ACHN (cell line): ENCODE measurements at places on chromosomes 1 and 21.

DNA sequence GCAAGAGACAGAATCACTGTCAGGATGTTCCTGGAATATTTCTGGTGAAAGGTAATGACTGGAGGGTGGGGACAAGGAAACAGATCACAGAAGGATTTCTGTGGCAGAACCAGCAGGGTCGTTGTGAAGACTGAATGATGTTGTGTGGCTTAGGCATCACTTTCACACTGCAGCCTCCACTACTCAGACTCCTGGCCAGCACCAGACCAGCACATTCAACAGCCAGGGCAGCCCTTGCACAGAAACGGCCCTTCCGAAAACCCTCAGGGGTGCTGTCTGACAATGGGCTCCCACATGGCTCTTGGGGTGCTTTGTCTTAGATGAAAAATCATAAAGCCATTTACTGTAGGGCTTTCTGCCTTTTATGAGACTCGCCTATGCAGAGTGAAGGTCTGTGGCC is 3.8 kb upstream of the RAB7B start:
- DNase-seq = no peak

DNA sequence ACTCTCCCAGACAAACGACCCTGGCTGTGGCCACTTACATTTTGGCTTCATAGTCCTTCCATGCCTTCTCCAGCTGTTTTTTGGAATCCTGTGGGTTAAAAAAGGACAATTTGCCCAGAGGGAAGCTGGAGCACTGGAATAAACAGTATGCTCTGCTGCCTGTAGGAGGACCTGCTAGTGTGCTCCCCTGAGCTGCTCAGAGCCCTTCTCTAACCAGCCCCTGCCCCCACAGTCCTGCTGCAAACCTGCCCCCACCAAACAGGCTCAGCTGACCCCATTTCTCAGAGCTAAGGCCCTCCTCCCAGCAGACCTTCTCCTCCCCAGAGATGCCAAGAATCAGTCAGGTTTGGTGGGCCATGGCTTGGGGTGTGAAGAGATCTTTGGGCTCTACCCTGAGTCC is 26.9 kb upstream of the TCEA3 start:
- DNase-seq = no peak

DNA sequence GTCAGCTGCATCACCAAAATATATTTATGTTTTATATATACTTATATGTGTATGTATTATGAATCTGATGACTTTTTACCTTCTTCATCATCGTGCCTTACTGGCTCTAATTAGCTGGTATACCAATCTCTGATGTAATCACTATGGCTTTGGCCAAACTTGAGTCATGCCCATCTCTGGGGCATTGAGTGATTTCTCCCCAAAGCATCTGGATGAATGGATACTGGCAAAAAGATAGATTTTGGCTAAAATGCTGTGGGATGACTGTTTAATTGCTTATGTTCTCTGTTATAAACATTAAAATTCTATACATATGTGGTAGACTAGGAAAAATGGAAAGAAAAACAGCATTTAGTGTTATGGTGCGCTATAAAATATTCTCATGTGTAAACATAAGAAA is 19.6 kb downstream of the CDKN2C start:
- no peak for DNase-seq

DNA sequence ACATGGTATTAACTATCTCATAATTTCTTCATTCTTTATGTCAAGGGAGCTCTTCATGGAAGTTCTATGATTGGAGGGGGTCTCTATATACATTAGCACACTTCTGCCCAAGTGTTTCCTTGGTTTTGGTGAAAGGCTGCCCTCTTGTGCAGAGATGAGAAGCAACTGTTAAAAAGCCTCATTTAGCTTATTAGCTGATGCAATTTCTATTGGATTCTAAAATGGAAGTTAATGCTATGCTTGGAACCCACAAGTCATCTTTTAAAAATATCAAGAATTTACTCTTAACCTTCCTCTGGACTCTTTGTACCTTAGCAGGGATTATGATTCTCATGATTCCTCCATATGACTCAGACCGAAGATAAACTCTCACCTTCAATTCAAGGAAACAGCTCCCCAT is 328.9 kb downstream of the PTBP2 start:
- DNase-seq = peak; percentile 43

DNA sequence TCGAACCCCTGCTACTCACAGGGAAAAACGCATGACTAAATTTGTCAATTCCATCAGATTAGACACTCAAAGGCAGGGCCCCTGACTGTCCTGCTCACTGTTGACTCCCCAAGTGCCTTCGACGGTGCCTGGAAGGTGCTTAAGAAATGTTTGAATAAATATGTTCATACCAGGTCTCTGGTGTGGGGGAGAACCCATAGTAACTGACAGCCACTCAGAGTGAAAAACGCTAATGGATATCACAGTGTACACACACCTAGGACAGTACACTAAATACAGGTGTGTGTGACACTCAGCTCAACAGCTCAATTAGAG is 39.7 kb upstream of the WASF2 start:
- DNase-seq = no peak

- no peak for DNase-seq
These were observed 1.3 kb downstream of the PRDM2 start for GRCh38 chr1:13701271-13701640.

- no peak for DNase-seq
These were observed 58.7 kb downstream of the TRABD2B start for GRCh38 chr1:47938520-47938919.

DNA sequence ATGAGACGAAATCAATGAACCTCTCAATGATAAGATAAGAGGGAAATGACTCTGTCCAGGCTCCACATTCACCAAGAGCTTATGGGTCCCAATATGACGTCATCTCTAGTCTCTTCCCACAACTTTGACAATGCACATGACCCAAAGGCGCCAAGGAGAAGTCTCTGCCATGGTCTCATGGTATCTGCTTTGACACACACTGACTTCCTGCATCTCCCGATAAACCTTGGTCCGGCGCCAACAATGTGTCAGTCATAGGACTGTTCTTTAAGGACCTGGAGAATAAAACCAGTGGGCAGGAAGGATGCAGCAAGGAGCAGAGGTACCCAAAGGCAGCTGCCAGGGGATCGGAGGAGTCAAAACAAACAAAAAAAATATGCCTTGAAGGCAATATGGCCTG is 46.9 kb upstream of the TMEM51 start:
- DNase-seq = no peak

- DNase-seq = no peak
These were observed 589.0 kb downstream of the USP25 start for GRCh38 chr21:16318651-16319300.

DNA sequence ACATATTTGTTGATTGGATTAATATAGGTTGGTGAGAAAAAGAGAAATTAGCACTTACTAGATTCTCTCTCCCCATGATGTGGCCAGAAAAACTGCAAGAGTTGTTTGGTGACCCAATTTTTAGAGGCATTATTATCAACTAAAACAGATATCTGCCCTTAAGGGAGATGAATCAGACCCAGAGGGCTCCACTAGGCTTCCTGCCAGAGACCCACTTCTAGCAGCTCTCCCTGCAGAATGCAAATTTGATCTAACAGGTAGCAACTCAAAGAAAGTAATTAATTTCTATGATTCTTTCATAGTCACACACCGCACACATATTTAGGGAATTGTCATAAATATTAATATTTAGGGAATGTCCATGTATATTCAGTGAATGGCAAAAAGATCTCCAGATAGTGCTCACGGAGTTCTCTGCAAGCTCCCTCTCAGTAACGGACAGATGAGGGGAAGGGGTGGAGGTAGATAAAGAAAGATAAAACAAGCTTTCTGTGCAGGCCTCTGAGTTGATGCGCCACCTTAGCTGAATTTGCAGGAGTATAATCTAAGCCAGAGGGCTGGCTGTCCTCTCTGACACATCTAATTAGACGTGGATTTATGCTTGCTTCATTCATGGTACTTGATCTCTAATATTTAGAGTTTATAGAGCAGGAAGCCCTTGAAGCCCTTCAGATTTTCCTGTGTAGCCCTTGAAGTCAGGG is 84.1 kb upstream of the CCDC190 start:
- DNase-seq = no peak

DNA sequence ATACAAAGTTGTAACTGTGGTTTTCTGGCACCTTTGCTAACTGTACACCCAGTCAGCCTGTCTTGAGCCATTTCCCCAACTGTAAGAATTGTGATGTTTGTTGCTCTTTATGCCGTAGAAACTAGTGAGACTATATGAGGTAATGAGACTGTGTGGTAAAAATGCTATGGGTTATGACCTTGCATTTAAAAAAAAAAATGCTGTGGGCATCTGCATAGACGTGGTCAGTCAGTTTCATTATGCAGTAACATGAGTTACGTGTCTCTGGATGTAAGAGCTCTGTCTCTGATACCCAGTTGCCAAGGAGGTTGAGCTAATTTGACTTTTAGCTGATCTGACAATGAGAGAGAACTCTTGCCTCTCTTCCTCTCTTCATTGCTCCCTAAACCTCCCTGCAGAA is 80.6 kb upstream of the LAMC2 start:
- DNase-seq = no peak

DNA sequence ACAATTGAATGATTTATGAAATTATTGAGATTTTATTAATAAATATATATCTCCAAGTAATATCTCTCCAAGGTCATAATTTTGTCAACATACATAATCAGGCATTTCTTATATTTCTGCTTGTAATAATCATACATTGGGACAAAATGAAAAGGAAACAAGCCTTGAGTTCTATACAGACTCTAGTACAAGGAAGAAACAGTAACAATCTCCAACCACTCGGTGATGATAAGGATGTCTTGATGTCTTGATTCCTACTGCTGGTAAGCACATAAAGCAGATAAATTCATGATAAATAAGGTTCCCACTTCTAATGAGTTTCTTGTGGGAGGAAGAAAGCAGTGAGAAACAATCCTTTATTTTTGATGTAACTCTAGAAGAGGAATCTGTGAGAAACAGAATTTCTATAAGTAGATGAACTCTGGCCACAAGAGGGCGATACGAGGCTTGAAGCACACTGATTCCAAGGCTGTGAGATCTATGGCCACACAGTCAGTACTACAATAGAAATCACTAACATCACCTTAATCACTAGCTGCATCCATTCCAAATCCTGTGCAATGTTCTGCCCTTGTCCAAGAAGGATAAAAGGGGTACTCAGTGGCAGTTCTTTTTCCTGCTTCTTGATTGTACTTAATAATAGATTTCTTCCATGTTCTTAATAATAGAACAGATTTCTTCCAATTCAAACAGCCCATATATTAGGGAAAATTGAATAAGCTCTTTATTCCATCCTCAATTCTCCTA is 41.4 kb upstream of the LRRC8B start:
- DNase-seq = peak; percentile 64

DNA sequence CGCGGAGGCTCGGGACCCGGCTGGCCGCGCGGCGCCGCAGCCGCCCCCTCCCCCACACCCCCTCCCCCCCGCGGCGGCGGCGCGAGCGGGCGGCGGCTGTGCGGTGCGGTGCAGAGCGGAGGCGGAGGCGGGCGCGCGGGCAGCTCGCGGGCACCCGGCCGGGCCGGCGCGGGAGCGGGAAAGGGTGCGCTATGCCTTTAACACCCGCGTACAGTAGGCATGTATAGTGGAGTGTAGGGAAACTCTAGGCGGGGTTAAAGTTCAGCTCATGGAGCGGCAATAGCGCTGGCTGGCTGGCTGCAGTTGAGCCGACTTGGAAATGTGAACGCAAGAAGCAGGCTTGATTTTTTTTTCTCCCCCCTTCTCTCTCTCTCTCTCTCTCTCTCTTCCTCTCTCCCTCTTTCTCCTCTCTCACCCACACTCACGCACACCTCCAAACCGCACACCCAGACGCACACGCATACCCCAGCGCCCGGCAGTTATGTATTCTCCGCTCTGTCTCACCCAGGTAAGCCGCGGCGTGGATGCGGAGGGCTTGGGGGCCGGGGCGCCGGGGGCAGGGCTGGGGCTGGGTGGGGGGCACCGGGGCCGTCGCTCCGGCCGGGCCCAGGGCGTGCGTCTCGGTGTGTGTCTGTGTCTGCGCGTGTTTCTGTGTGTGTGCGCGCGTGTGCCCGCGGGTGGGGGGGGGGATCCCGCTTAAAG is at the start of gene NFIA:
Gene NFIA (plus strand): TSS at position 251 of the 702 bp plus-strand sequence.
- DNase-seq = peak; percentile 70

DNA sequence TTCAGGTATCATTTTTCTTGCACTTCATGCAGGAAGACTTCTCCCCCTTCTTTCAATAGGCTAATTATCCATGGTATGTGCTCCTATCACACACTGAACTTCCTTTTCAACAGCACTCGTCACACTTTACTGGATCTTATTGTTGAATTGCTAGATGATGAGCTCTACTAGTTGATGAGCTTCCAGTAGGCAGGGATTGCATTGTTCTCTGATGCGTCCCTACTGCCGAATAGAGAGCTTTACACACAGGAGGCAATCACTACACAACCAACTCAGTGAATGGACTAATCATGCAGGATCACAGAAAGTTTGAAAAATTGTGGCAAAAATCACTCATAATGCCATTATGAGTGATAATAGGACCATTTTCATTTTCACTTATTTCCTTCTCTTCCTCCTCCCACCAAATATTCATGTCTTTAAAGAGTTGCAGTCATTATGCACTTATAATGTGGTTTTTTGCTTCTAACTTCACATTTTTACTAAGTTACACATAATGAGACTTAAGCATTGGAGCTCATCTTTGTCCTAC is 128.1 kb upstream of the ZNF648 start:
- DNase-seq = no peak

DNA sequence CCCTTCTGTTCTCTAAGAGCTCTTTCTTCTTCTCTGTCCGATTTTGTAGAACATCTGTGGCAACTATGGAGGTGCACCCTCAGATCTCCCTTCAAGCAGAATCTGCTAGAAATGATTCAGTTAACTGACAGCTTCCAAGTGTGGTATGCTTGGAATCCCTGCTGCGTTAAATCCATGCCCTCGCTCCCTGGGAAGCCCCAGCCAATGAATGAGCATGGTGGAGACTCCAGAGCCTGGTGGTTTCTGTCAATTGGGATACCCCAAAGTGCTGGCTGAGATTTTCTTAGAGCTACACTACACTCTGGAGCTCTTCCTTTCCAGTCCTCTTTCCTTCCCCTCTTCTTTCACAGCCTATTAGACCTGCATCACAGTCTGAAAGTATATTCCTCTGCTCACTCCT is 116.3 kb upstream of the C1orf21 start:
- no peak for DNase-seq

DNA sequence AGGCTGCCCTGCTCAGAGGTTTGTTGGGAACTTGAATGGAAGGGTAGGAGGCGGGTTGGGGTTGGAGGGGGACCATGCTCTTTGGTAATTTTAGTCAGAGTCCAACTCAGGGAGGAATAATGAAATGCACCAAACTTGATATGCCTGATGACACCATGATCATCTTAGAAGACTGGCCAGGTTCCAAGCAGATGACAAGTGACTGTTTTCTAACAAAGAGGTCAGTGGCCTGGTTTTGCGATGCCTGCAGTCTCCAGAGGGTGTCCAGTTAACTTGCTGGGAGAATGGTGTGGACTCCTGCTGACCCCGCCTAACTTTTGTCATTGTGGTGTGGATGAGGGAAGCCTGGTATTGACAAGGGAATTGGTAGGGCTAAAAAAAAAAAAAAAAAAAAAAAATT is 12.4 kb downstream of the VANGL1 start:
- no peak for DNase-seq

- no peak for DNase-seq
These were observed 802.9 kb upstream of the ADAMTS5 start for GRCh38 chr21:27769763-27770162.

- DNase-seq = no peak
These were observed 105.5 kb downstream of the ZC3H11B start for GRCh38 chr1:219507437-219507836.
